Fibroblast of upper back skin (primary cell): ENCODE measurements at places on chromosomes 3 and 15.

- no peak for DNase-seq
Observed at GRCh38 chr3:196645897-196646665, 6.6 kb downstream of the NRROS start.

DNA sequence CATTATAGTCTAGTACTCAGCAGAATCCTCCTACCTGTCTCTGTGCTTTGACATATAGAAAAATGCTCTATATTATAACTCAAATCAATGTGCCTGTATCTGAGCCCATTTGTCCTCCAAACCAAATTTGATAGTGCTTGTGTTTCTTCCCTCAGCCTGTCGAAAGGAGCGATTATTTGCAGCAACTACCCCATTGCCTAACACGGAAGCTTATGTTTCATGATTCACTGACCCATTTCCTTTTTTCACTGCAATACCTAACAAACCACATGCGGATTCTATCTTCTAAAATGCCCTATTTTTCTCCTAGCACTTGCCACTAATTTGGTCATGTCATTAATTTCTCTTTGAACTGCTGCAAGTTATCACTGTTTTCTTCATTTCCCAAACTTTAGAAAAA is 1220.6 kb upstream of the CADM2 start:
- DNase-seq, result no peak

- no peak for DNase-seq
Observed at GRCh38 chr3:8978551-8978950, 15.3 kb upstream of the RAD18 start.

GRCh38 chr3:135157045-135157740 is 362.1 kb downstream of the EPHB1 start:
- no peak for DNase-seq

DNA sequence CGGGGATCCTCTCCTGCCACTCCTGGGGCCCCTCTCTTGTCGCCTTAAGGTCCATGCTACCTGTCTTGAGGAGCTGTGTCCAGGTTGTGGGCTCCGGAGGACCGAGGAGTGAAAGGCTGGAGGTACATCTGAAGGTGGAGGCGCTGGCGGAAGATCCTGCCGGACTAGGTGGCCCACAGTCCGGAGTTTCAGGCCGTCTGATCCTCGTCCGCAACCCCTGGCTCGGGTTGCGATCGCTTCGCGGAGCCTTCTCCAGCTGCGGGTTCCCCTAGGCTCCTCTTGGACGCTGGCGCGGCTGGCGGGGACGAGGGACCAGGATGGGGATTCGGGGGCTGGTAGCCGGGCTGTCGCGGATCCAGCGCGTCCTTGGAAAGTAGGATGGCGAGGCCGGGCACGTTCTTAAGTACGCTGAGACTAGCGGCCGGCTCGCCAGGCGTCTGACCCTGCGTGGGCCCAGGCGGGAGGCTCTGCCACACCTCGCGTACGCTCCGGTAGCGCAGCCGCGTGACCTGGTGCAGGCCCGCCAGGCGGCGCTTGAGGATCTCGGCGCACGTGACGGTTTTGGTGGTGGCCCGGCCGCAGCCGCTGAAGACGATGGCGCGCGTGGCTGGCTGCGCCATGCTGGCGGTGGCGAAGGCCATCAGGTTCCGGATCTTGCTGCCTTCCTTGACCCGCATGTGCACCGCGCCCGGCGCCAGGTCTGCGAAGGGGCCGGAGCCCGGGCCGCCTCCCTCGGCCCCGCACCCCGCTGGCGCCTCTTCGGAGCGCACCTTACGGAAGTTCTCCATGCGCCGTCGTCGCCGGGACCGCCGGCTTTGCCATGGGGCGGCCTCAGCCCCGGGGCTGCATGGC is 550 bp downstream of the RPP25 start:
- DNase-seq, result peak; percentile 52

GRCh38 chr3:159877924-159878323 is 110.7 kb upstream of the IL12A start:
- peak; percentile 60 for DNase-seq

DNA sequence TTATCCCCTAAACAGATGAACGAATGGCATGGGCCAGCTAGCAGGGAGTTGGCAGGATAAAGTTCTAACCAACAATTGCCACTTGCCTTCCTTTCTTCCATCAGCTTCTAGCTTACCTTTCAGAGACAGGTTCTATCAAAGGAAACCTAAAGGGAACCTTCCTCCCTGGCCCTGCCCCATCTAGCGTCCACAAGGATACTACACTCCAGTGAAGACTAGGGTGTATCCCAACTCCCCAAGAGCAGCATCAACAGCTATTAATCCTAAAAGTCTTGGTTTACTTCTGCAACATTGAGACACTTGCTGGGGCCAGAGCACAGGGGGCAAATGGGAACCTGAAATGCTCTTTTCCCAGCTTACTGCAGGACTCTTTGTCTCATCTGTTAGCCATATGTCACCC is 37.0 kb upstream of the TMC3 start:
- no peak for DNase-seq

- DNase-seq, result peak; percentile 89
Observed at GRCh38 chr15:99169769-99170311, 65.0 kb downstream of the SYNM start.

DNA sequence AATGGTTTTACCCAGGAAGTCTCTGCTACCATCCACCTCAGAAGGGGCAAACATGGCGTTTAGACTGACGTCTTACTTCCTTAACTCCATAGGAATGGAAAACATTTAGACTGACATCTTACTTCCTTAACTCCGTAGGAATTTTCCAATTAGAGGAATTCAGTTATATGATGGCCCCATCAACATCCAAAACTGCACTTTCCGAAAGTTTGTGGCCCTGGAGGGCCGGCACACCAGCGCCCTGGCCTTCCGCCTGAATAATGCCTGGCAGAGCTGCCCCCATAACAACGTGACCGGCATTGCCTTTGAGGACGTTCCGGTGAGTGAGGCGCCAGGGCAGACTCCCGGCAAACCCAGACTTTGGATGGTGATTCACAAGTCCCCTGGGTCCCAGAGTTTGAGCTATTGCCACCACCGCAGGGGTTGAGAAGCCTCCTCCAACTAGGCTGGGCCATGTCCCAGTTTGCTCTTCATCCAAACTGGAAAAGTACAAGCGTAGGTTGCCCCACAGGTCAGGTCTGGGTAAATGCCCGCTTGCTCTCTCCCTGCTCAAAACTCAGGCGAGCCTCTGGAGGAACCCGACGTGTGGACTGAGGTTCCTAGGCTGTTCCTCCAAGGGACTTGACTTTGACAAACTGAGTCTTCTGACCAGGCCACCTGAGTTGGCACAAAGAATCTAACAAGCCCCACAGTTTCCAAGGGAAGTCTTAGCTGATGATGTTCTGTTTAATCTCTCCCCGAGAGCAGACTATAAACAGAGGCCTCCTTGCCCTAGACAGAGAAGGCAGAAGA is 57.7 kb downstream of the MESD start:
- no peak for DNase-seq

DNA sequence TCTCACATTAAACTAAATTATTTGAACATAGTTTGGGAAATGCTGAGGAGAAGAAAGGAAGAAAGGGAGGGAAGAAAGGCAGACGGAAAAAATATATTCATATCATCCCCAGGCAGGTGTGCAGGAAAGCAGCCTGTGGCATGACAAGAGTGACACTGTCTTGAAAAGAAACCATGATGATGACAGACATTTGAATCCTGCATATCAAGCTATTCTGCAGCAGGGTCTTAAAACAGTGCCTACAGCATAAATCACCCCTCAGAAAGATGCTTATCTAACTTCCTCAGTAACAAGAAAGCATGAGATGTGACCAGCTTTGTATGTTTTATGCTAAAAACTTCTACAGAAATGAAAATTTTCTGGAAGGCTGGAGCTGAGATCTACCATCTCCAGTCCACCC is 144.5 kb upstream of the GRM7 start:
- DNase-seq, result no peak

GRCh38 chr15:89971592-89971997 is 29.5 kb upstream of the ZNF710 start:
- peak; percentile 53 for DNase-seq

DNA sequence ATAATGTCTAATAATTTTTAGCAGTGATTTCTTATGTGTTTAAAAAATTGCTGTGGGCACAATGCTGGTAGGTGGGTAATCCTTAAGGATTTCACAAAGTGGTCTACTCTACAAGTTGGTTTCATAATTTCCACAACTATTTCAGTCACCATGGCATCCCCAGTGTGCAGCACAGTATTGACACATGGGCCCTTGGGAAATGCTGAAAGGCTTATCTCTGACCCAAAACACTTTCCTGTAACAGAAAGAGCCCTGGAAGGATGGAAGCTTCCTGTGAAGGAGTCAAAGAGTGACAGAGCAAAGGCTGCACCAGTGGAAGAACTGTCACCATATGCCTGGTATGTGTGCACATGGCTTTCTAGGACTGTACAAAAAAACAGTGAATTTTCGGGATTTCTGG is 153.7 kb downstream of the ANO10 start:
- DNase-seq, result no peak

GRCh38 chr3:111751961-111752360 is 107.1 kb upstream of the PHLDB2 start:
- DNase-seq, result peak; percentile 97
